ENCODE measurements at places on chromosomes 12 and 14.

- DNase-seq: no peak
Measured at GRCh38 chr14:90534091-90534837, 137.4 kb downstream of the CALM1 start.

DNA sequence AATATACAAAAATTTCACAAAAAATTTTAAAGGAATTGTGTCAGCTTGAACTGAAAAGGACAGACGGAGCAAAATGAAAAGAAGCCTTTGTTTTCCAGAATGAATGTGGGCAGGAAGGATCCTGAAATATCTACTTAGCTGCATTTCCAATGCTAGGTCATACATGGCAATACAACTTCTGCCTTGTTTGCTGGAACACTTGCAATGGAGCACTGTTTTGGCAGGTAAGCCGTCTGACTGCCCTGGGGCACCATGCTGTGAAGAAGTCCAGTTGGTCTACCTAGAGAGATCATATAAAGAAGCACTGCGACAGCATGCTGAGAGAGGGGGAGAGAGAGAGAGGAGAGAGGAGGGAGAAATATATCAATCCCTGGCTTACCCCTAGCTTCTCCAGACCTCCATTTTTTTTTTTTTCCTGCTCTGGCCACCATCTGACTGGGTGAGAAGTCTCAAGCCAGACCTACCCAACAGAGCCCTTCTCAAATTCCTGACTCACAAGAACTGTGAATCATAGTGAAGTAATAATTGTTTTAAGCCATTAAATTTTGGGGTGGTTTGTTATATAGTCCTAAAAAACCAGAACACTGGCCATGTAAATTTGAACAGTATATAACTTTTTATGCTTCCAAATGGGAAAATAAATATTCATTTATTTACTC lies 97.1 kb upstream of the PRICKLE1 start:
- peak; percentile 35 for DNase-seq

DNA sequence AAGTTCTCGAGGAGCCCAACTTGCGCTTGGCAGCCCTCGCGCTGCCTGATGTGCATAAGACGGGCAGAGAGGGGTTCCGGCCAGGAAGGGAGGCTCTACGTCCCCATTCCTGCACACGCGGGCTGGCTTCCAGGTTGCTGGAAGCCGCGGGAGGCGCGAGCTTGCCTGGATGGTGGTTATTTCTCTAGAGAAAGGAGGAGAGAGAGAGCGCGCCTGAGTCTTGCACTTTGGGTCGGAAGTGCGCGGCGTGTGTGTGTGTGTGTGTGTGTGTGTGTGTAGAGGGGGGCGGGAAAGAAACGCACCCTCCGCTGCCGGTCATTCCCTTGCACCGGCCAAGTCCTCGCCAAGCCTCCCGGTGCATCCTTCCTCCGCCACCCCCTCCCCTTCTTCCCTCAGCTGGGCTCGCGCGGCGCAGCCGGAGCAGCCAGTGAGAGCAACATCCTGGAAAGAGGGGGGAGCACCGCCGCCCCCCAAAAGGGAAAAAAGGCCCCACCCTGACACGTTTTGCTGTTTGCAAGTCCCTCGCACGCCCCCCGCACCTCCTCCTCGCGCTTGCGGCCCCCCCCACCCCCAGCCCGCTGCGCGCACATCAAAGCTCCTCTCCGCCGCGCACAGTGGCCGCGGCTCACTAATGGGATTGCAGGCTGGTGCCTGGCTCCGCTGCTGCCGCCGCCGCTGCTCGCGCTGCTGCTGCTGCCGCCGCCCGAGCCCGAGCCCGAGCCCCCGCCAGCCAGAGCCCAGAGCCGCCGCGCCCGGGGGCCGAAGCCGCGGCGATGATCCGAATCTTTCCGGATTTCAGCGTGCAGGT lies 4.4 kb upstream of the NPAS3 start:
- DNase-seq: peak; percentile 33

DNA sequence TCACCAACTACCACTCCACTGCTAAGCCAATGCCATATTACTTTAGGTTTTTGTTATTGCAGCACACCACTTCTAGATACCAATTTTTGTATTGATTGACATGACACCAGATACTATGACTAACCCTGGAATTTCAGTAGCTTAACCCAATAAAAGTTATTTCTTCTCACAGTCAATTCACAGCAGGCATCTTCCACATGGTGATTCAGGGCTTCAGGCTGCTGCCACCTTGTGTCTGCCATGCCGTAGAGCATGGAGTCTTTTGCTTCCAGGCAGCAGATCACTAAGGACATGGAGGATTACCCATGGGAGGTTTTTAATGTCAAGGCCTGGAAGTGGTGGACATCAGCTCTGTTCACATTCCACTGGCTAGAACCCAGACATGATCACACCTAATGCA lies 56.4 kb upstream of the LTA4H start:
- no peak for DNase-seq

- DNase-seq: peak; percentile 70
Measured at GRCh38 chr14:64573109-64573508, 23.3 kb downstream of the PPP1R36 start.

- DNase-seq: peak; percentile 23
Measured at GRCh38 chr12:42987216-42987650, 397.7 kb upstream of the PRICKLE1 start.

- no peak for DNase-seq
Measured at GRCh38 chr14:28813810-28814209, 47.2 kb downstream of the FOXG1 start.

DNA sequence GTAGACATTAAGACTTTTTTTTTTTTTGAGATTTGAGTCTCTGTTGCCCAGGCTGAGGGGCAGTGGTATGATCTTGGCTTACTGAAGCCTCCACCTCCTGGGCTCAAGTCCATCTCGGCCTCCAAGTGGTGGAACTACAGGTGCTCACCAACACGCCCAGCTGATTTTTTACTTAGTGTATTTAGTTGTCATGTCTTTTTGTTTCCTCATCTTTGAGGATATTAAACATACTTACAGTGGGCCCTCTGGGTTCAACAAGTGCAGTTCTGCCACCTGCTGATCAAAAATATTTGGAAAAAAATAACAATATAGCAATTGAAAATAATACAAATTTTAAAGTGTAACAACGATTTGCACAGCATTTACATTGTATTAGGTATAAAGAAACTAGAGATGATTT lies 4.4 kb upstream of the B4GALNT1 start:
- DNase-seq: no peak

DNA sequence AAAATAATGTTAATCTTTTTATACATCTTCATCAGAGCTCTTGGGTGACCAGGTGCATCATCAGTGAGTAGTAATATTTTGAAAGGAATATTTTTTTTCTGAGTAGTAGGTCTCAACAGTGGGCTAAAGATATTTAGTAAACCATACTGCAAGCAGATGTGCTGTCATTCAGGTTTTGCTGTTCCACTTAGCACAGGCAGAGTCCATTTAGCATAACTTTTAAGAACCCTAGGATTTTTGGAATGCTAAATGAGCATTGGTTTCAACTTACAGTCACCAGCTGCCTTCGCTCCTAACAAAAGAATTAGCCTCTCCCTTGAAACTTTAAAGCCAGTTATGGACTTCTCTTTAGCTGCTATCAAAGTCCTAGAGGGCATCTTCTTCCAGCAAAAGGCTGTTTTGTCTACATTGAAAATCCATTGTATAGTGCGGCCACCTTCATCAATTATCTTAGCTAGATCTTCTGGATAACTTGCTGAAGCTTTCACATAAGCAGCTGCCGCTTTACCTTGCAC lies 24.6 kb downstream of the RIMKLB start:
- DNase-seq: no peak
